ENCODE measurements at places on chromosomes 3 and 15.

GRCh38 chr3:106403371-106404145 is 534.7 kb upstream of the CBLB start:
- DNase-seq, result no peak

GRCh38 chr15:81115054-81115939 is 18.8 kb upstream of the CFAP161 start:
- no peak for DNase-seq

DNA sequence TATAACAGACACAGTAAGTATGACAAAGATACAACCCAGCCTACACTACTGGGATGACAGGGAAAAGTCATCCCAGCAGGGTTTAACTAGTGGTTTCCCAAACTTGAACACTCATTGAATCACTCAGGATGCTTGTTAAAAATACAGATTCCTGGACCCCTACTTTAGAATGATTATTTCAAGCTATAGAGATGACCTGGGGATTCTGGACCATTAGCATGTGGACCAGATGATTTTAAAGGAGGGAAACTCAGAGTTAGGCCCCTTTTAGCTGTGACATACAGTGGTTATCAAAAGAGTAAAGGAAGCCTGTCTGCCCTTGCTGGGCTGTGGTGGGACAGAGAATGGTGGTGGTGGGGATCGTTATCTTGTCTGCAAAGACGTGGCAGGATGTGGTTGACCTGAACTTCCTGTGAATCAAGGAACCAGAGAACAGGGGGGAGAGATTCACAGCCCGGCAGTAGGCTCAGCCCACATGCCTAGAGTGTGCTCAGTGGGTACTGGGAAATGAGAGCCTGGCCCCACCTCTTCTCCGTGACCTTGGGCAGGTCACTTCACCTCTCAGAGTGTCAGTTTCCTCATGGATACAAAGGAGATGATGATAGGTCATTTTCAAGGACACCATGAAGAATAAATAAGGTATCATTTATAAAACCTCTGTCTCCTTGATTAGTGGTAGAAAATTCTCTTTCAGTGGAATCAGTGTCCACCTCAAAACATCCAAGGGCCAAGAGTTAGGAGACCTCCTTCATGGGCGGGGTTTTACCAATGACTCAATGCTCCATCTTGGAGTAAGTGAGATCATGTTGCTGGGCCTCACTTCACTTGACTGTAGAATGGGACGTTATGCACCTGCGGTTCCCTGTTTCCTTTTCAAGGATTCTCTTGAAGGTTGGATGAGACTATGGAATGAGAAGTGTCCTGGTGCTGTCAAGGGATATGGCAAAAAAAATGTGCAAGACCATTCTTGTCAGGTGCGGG is 306.5 kb downstream of the RPLP1 start:
- DNase-seq, result peak; percentile 20

DNA sequence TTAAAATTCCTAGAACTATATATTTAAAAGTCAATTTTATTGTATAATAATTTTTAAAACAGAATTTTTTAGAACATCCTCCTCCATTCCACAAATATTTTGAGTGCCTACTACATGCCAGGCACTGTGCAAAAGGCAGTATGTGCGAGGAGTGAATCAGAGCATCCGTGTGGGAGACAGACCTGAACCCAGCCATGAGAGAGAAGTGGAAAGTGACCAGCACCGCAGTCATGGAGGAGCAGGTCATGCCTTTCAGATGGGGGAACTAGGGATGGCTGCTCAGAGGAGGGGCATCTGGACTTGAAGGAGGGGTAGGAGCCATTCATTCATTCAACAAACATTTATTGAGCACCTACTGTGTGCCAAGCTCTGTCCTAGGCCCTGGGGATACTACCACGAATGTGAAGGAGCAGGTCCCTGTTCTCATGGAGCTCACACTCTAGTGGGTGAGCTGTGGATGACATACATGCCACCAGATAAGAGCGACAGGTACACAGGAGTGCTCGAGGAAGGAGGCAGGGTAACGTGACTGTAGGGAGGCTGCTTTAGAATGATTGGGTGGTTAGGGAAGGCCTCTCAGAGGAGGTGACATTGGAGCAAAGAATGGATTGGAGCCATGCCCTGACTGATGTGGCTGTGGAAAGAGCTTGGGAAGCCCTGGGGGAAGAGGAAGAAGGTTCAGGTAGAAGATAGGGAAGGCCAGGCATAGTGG is 3.1 kb upstream of the CHRNA3 start:
- no peak for DNase-seq

- DNase-seq, result peak; percentile 64
Observed at GRCh38 chr15:64522226-64522823, 61.9 kb downstream of the ZNF609 start.

DNA sequence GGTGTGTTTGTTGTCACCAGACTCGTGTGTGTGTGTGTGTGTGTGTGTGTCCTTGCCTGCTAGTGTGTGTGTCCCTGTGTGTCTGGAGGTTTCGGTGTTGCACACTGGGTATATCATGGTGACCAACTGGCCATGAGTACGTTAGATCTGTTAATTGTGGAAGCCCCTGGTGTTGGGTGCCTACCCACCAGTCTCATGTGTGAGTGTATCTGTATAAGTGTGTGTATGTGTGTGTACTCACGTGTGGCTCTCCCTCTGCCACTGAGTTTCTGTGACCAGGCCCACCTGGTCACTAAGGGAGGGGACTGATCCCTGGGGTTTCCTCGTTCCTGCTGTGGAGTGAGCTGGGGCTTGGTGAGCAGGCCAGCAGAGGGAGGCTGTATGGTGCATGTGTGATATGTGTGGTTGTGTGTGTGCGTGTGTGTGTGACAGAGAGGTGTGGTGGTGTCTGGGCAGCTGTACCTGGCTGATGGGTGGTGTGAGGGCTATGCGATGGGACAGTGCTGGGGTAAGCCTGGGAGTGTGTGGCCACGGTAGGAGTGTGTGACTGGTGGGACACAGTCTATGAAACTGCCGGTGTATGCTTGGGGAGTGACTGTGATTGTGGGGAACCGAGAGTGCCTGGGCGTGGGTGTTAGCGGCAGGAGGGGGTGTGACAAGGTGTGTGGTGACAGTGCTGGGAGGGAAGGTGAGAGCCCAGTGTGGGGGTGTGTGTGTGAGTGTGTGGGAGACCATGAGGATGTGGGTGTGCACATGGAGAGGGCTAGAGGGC is 1.8 kb downstream of the PRKCD start:
- DNase-seq, result no peak

GRCh38 chr3:28840976-28841376 is 439.9 kb upstream of the RBMS3 start:
- DNase-seq, result no peak
